Panc1 (cell line): ENCODE measurements at places on chromosomes 7 and 10.

DNA sequence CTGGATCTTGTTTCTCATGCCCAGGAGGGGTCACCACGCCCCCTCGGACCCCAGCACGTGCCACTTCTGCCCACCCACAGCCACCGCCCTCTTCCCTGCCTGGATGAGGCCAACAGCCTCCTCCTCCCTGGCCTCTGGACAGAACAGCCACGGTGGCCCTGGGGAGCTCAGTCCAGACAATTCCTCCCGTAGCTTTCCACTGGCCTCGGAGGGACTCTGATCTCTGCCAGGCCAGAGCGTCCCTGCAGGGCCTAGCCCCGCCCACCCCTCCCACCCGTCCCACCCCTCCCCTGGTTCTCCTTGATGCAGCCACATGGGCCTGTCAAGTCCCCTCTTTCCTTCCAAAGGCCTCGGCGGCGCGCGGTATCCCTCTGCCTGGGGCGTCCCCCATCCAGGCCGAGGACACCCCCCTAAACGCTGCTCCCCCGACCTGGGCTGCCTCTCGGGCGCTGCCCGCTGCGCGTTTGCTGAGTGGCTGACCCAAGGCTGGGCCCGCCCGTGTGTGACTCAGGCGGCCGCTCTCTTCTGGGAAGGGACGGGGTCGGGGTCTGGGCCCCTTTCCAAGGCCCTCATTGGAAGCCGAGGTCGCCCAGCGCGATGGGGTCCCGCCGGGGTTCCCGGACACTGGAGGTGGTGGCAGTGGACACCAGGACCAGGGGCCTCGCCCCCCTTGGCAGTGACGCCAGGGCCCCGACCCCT lies 557 bp downstream of the TMEM120A start:
- DNase-seq = no peak

DNA sequence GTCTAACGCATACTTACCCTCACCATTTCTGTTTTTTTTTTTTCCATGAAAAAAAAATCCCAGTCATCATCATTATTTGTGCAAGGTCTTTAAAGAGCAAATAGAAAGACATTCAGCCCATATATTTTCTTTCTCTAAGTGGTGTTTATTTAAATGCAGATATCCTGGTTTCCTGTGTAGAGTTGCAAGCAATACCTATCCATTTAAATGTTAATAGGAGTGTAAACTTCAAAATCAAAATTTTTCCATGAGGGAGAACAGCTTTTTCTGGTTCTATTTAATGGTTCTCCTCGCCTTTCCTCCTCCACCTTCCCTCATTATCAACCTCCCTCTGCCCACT lies 120.1 kb upstream of the AGK start:
- no peak for DNase-seq

GRCh38 chr10:70849582-70850016 lies 33.9 kb downstream of the SGPL1 start:
- no peak for DNase-seq

GRCh38 chr10:74640134-74640921 lies 186.1 kb upstream of the KAT6B start:
- DNase-seq = no peak

DNA sequence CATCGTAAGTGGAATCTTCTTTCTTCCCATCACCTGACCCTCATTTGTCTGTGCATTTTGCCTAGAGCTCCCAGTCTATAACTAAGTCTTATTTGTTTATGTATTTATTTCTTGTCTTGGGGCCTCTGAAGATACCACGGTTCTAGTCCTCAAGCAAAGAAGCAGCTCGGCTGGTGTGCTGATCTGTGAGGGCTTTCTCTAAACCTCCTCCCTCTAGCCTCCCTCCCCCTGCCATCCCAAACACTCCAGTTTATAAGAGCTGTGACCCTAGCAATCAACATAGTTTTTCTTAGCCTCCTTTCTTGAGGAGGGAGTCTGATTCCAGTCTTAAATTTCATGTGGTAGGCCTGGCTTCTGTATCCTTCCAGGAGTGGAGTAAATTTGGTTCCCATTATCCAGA lies 15.7 kb upstream of the NDUFA5 start:
- no peak for DNase-seq

DNA sequence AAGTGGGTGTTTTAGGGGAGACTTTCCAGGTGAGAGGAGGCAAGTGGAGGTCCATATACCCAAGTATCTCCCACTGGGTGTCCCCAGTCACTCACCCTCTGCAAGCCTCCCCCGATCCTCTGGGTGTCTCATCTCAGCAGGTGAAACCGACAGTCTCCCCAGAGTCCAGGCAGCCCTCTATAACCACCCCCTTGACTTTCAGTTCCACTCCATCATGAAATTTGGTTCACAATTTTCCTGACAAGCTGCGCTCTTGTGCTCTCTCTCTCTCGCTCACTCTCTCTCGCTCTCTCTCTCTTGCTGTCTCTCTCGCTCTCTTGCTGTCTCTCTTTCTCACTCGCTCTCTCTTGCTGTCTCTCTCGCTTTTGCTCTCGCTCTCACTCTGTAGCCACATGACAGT lies 8.1 kb upstream of the RABGEF1 start:
- no peak for DNase-seq

DNA sequence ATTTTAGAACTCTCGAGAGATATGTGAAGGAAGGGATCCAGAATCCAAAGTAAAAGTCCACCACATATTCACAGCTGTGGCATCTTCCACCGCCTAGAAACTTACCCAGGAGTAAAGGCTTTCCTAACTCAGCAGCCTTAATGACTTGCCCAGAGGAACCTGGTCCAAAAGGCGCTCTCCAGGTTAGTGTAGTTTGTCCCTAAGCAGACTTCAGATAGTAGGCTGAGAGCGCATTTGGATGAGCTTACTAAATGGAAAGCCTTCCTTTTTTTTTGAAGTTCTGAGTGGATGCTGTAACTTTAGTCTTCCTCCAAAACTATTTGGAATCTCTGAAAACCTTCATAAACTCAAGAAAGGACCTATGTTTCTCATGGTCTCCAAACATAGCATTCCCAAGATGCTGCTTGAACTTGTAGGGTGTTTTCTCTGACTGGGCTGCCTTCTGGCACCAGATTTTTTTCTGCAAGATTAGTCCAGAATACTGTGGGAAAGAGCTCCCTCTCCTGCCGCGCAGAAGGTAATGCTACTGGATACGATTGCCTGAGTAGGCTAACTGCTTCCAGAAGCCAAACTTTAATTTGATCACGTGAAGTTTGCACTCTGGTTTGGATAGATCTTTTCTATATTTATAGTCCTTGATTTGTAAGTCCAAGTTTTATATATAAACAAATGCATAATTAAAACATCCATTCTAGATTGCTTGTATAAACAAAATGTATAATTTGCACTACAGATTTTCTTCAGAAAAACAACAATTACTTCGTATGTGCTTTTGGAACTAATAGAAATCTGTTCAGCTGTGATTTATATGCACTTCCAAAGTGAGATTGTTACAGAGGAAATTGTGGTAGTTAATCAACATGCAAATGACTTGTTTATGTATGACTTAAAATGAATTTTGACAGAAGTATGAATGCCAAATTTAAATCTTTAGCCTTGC lies 19.6 kb upstream of the GPR37 start:
- peak; percentile 55 for DNase-seq

DNA sequence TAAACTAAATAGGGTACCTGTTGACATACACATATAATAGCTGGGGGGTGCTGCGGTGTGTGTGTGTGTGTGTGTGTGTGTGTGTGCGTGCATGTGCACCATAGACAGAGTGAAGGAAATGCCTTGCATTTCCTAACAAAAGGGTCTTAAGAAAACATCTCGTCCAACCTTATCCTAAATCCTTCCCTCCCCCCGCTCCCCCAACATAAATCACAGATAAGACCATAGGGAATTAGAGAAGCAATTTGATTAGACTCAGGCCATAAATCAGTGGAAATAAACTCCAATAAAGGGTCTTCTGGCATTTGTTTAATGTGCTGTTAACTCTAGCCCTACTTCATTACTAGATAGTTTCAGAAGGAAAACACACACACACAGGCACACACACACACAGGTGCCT lies 148.5 kb downstream of the PPP1R17 start:
- DNase-seq = no peak

DNA sequence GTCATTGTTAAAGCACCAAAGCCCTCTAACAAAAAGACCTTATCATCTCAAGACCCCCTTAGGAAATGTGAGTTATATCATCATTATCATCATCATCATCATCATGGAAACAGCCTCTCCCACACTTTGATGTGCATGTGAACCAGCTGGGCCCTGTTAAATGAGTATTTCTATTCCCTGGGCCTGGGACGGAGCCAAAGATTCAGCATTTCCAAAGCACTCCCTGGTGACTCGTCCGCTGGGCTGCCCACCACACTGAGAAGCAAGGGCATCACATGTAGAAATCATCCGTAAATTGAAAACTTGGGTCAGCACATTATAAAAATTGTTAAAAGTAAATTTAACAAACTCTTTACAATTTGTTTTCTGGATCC lies 88.6 kb downstream of the PTPRN2 start:
- no peak for DNase-seq

DNA sequence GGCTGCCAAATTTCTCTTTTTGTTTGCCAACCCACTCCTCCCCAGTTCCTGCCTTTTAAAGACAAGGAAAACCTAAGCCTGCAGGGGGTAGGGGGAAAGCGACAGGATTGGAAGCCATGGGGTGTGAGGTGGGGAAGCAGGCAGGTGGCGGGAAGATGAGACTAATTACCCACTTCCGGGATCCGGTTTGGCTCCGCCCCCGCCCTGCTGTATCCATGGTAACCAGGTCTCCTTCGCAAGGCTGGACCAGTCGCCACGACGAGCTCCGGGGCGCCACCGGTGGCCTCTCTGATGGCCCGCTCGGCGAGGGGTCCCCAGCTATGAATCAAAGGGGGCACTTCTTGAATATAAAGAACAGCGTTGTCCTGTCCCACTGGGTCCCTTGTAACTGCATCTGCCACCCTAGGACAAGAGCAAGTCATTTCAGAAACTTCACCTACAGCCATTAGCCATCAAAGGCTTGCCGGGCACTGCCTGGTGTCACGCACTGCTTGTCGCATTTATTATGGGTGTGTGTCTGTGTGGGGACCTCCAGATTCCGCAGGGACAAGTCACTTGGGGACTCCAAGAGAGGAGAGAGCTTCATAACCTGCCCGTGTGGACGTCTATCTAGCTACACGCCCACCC lies 55.4 kb upstream of the LMTK2 start:
- no peak for DNase-seq

- no peak for DNase-seq
Observed at GRCh38 chr10:42801135-42801534, 18.5 kb downstream of the BMS1 start.

GRCh38 chr10:132653721-132654120 lies 116.1 kb downstream of the INPP5A start:
- no peak for DNase-seq

DNA sequence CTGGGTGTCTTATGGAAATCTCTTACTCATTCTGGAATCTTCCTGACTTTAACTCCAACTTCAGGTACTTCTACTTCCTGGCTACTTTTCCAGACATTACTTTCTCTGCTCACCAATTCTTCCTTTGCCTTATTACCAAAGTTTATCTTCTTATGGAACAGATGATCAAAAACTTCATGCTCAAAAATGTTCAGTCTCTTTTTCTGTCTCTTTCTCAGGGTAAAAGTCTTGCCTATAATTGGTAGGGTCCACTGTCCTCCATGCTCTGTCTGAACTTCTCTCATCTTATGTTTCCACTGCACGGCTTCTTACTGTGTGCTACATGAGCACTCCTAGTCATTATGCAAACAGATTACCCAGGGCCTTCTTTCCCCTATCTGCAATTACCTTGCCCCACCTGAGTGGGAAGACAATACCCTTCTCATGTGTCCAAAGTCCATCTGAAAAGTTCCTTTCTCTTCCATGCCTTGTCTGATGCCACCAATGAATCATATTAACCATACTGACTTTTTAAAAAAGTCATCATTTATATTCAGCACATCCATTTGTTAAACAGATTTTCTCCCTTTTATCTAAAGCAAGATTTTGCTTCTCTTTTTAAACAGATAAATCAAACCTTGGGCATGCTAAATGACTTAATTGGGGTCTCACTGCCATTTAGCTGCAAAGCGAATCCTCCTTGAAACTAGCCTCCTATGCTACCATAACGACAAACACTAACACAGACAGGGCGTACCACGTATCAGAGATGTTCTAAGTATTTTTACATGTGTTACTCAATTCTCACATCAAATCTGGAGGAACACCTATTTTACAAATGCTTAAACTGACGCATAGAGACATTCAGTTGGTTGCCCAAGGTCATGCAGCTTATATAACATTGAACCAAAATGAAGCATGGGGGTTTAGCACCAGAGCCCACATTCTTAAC lies 48.8 kb downstream of the SEMA3C start:
- DNase-seq = no peak

DNA sequence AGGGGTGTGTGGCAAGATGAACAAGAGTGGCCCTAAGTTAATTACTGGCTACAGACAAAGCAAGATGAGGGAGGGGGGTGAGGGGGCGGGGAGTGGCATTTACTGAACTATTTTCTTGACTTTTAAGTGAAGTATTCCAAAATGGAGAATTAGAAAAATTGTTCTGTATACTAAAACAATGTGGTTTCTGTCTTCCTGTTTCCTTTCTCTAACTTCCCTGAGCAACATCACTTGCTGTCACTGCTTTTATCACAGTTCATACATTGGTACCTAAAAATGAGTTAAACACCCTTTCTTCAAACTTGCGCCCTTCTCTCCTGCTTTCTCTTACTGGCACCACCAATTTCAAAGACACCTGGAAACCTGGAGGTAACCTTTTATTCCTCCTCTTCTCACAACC lies 21.6 kb downstream of the PDZD8 start:
- no peak for DNase-seq

DNA sequence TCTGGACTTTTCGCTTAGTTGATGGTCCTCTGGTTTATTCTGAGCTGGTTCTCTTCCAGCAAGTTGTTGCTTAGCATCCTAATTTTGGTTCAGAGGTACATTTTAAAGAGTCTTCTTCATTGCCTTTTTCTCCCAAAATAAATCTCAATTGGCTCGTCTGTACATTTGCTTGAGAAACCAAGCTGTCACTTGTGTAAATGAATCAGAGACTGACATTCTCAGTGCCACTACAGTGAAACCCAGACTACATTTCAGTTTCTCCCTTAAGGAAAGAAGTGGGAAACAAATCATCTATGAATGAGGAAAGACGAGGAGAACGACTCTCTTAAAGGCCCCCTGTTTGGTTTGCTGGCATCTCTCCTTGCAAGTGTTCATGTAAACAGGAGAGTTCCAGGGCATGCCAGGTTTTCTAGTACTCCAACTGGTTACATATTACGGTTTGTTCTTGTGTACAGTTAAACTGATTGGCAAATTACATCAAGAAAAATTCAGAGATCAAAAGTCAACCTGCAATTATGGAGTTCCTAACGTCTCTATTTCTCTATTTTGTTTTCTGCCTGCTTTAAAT lies 654.6 kb downstream of the SH2D4B start:
- no peak for DNase-seq

DNA sequence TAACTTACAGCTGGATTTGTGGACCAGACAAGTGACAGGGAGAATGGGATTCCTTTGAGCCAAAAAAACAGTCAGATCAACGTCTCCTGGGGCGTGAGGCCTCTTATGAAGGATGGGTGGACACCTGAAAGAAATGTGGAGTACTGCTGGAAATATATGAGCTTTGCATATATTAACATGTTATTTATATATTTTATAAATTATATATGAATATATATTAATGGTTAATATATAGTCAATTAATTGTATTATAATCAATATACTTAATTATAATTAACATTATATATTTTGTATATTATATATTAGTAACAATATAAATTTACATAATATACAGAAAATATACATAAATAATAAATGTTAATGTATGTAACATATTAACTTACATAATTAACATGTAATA lies 57.5 kb downstream of the CACNB2 start:
- DNase-seq = no peak
